ENCODE measurements at places on chromosomes 1 and 21.

- peak; percentile 22 for DNase-seq
Measured at GRCh38 chr1:176880955-176881595, 283.4 kb downstream of the ASTN1 start.

DNA sequence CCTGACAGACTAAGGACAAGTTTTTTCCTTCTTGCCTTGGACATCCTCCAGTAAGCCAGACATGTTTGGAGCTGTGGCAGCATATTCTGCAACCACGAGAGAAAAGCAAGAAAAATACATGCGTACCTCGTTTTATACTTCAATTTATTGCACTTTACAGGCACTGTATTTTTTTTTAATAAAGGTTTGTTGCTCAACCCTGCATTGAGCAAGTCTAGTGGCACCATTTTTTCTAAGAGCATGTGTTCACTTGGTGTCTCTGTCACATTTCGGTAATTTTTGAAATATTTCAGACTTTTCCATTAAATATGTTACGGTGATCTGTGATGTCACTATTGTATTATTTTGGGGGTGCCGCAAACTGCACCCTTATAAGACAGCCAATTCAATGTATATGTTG lies 2.1 kb upstream of the SSX2IP start:
- no peak for DNase-seq

DNA sequence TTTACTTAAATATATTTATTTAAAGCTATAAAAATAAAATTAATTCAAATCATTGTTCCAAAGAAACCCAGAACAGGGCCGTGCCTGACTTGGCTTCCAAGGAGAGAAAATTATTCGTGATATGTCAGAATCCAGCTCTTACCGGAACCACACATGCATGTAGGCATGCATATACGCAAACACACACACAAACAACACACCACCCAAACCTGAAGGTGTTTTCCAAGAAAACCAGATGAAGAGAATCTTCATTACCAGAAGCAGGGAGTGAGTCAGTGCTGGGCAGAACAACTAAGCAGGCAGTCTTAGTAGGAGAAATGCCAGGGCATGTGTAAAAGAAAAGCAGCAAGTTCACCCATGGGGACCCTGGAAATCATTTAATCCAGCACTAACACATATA lies 432.0 kb upstream of the BEND5 start:
- DNase-seq, result no peak

DNA sequence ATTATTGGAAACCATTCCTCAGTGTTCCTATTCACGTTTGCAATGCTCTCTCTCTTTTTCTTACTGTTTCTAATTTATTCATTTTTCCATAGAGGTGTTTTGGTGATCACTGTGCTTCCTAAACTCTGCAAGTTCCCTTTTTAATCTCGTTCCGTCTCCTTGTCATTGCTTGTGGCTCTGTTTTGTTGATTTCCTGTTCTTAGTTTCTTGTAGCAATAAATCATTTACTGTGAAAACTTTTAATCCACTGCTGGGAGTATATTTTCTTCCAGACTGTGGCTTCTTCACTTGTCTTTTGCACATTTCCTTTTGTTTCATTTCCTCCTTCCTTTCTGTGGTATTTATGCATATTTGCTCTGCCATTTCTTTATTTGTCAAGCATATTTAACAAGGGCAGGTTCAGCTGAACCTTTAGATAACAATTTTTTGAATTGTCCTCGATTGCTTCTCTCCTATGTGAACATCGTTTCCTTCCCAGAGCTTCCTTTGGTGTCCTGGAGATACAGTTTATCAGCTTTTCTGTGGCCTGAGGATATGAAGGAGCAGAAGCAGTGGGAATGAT lies 3.6 kb downstream of the B3GALT5 start:
- DNase-seq, result no peak

DNA sequence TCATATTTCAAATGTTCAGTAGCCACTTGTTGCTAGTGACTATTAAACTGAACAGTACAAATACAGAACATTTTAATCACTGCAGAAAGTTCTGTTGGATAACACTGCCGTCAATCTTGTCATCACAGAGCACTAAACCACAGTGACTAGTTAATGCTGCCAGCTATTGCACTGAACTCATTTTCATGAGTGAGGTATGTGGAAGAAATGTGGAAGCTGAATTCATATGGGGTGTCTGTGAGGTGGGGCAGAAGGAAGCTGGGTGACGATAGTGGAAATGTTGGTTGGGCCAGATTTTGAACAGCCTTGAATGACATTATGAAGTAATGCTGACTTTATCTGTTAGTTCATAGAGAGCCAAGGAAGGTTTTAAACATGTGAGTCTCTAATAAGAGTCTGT lies 49.6 kb downstream of the OSBPL9 start:
- DNase-seq, result peak; percentile 56

GRCh38 chr1:225678545-225678944 lies 25.6 kb upstream of the ENAH start:
- no peak for DNase-seq

DNA sequence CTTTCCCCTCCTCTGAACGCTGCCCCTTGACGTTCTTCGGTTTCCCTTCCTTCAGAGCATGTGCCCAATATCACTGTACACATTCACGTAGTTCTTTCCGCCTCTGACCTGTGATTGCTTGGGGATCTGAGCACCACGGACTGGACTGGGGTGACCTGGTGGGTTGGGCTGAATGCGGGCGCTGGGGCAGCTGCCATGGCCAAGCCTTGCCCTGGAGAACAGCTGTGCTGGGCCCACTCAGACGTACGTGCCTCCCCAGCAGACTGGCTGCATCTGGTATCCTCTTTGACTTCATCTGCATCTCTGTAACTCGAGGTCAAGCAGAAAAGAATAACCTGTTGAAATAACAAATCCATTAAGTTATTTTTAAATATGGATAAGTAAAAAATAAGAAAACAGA lies 35.1 kb upstream of the DISC1 start:
- DNase-seq, result no peak

- no peak for DNase-seq
Measured at GRCh38 chr1:55446351-55446750, 231.2 kb upstream of the USP24 start.

DNA sequence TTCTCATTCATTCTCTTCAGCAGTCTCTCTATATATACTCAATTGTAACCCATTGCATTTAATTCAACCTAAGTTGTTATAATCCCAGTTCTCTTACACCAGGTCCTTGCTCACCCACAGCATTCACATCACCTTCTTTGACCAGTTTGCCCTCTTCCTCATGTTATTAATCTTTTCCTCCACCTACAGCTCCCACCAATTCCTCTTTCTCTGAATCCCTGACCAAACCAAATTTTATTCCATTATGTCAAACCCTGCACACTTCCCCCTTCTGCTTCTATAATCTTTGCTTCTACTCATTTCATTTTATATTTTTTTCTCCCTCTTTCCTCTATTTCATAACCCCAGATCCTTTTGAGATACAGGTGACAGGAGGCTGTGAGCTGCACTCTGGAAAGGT lies 1.4 kb downstream of the CD1A start:
- DNase-seq, result no peak

DNA sequence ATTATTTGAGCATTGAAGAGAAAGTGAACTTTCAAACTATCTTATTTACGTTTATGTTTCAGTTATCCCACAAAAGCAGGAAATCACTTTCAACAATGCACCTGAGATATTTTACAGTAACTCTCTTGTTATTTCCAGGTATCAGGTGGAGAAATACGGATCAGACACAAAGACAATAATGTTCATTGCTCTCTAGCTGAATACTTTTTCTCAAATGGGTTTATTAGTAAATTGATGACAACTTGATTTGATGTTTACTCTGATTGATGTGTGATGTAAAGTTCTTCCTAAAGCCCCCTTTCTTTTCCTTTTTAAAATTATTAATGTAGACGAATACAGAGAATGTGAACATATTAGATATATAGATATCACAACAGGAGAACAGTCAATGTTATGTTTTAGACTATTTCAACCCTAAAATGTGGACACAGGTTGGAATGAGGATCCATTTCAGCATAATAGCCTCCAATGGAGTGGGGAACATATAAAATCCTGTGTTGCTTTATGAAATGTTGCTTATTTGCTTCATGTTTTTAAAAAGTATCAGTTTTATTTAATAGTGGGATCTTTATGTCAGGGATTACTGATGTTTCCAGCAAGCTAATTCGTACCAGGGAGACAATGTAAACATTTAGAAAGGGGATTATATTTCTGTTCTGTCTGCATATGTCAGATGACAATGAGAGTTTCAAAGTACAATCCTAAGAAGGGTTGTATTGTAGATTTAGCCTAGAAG lies 1522.3 kb upstream of the TPTE start:
- DNase-seq, result no peak

GRCh38 chr1:183039985-183040447 lies 16.8 kb downstream of the LAMC1 start:
- DNase-seq, result peak; percentile 85

GRCh38 chr1:23456226-23456625 lies 27.8 kb downstream of the ASAP3 start:
- DNase-seq, result no peak

GRCh38 chr1:243267914-243268653 lies 12.2 kb downstream of the SDCCAG8 start:
- DNase-seq, result no peak

- DNase-seq, result no peak
Measured at GRCh38 chr1:158720620-158721019, at the start of gene OR6K3. OR6K3 (minus strand) TSS chr1:158720720; CDS start chr1:158718115, 2,605 bp downstream.

DNA sequence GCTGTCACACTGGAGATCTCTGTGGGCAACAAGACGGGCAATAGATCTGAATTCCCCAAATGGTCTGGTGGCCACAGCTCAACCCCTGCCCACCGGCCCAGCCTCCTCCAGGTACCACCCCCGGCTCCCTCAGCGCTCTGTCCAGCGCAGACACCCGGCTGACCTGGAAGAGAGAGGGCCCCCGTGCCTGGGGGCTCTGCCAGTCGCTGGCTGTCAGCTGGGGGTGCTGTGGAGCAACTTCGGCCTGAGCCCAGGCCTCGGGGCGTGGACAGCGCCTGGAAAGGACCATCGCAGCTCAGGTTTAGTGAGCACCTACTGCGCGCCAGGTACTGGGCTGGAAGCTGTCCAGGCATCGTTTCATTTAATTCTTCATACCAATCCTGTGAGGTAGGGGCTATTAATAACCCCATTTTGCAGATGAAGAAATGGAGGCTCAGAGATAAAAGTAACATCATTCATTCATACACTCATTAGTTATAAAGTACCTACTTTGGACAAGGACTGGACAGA lies 51.0 kb downstream of the AHDC1 start:
- DNase-seq, result no peak

DNA sequence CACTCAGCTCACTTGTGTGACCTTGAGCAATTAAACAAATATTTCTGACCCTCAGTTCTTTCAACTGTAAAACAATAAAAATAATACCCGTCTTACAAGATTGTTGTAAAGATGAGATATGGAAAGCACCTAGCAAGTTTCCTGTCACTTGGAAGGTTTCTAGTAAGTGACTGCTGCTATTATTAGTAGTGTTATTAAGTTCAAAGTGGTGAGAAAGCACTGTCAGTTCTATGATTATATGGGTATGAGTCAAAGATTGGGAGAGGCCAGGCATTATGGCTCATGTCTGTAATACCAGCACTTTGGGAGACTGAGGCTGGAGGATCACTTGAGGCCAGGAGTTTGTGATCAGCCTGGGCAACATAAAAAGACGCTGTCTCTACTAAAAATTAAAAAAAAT lies 145.4 kb downstream of the C1orf21 start:
- no peak for DNase-seq

Data from non-pigmented ciliary epithelial cell (primary cell).